ENCODE measurements at places on chromosomes 11 and 22.

DNA sequence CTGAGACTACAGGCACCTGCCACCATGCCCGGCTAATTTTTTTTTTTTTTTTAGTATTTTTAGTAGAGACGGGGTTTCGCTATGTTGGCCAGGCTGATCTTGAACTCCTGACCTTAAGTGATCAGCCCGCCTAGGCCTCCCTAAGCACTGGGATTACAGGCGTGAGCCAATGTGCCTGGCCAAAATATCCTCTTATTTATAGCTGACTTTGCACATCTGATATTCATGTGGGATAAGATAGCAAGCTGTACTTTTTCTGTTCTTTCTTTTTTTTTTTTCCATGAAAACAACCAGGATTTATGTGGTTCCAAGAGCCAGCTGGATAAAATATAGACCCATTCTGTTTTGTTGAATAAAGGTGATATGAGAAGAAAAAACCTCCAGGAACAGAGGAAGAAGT lies 12.1 kb upstream of the XBP1 start:
- DNase-seq, result no peak

GRCh38 chr11:134453441-134453840 lies 41.4 kb upstream of the B3GAT1 start:
- no peak for DNase-seq

DNA sequence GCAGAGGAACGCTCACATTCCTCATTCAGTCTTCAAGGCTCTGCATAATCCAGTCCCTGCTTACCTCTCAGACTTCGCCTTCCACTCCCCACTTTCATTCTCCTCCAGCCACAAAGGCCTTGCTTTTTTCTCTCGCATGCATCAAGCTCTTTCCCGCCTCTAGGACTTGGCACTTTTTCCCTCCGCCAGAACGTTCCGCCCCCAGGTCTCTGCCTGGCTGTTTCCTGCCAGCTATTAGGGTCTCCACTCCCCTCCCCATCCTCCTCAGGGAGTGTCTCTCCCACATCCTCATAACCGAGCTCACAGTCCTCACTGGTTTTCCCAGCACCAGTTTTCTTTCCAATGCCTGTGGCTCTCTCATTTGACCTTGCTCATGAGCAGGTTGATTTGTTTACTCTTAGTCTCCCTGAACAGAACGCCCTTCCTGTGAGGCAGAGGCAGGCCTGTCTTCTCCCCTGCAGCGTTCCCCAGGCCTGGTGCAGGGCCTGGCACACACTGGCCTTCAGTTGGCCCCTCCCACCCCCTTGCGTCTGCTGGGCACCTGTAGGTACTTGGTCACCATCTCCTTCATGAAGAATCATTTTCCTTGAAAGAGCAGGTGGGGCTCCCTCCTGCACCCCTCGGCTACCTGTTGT lies 75.2 kb downstream of the RTL6 start:
- no peak for DNase-seq

DNA sequence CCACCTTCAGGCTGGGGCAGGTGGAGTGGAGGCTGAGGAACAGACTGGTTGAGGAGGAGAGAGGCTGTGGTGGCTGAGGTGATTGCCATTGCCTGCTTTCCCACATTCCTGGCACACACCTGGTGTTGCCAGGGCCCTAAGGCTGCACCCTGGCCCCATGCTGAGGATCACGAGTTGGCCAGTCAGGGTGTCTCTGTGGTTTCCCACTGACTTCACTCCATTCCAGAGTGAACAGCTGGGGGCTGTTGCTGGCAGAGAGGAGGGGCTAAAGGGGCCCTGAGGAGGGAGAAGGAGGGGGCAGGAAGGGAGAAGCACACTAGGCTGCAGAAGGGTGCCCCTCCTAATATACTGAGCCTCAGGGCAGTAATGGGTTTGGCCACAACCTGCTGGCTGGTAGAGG lies 1.8 kb downstream of the TMEM86A start:
- DNase-seq, result no peak

DNA sequence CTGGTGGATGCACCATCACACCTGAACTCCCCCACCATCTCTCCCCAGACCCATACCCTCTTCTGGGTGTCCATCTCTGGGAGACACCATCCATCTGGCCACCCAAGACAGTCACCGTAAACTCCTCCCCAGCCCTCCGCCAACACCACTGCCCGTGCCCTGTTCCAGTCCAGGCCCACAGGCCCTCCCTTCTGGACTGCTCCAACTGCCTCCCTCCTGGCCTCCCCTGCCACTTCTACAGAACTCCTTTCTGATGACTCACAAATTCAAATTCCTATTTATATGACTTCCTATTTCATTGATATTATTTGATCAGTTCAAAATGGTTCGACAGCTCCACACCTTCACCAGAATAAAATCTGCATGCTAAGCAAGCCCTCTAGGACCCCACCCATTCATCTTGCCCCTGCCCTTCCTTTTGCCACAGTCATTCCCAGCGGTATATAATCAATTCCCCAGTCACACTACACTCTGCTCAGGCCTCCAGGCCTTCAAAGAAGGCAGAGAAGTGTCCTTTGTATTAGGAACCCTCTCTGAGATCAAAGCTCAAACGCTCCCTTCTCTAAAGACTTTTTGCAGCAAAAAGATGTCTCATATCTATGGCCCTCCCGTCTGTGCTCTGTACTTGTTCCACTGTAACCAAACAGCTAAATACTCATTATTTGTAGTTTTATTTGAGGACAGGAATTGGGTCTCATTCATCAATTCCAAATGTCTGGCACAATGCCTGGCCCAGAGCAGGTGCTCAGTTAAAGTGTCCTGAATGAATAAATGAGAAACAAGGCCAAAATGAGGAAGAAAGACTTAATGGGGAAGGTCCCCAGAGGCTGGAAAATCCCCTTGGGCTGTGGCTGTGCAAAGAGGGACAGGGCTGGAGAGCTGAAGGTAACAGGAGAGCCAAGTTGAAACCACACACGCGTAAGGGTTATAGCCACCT lies 29.0 kb downstream of the MYH9 start:
- no peak for DNase-seq

- no peak for DNase-seq
Observed at GRCh38 chr11:561148-562003, 606 bp downstream of the RASSF7 start.

GRCh38 chr22:21665047-21665851 lies 563 bp upstream of the PPIL2 start:
- DNase-seq, result no peak

DNA sequence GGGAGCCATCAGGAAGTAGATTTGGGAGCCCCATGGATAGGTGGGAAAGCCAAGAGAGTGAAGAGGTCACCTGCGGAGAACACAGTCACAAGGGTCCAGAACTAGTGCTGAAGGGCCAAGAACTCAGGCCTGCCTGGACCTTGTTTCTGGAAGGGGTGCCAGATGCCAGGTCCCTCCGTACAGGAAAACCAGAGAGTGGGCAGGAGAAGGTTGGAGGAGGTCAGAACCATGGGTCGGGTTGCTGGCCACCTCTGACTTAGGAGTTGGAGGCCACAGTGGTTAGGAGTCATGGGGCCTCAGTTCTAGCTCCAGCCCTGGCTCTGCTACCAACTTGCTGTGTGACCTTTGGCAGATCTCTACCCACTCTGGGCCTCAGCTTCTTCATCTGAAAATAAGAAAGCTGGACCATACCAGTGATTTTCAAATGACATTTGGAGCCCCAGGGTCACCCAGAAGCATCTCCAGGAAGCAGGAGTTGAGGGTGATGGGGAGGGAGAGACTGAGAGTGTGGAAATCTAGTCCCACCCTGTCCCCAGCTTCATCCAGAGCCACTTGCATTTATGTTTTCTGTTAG lies 20.8 kb upstream of the TUB start:
- no peak for DNase-seq
